Fibroblast of the aortic adventitia (primary cell): ENCODE measurements at places on chromosomes 7 and 10.

DNA sequence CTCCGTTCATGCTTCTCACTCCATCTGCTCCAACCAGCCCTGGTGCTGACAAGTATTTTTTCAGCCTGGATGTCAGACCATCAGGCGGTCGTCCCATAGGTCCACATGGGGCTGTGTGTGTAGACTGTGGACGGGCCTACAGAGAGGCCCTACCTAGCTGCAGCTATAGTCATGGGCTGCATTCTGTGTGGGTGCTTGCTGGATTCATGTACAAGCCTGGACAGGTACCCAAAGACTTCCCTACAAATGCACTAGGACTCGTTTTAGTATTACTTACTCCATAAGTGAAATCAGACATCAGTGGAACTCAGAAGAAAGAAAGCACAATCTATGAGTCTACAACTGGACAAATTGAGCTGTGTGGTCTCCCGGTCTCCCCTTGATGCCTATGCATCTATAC is 146.8 kb downstream of the PKD1L1 start:
- DNase-seq, result no peak

DNA sequence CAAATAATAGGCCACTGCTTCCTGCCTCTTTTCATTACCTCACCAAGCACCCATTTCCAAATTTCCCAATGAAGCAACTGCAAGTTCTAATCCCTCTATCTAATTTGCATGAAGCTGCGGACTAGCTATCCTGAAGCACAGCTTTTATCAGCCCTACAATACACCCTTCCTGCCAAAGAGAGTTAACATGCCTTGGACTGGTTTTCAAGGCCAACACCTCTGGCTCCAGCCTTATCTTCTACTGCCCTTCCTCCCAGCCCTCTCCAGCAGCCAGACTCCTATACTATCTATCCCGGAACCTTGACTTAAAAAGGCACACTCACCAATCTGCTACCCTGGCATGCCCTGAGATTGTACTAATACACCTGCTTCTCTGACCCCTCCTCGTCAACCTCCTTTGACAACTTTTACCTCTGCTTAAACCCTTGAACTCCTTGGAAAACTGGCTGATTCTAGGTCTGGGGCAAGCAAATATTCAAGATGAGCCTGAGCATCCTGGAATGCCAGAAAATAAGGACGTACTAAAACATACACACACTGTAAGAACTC is 73.4 kb downstream of the SGMS1 start:
- DNase-seq, result peak; percentile 78

DNA sequence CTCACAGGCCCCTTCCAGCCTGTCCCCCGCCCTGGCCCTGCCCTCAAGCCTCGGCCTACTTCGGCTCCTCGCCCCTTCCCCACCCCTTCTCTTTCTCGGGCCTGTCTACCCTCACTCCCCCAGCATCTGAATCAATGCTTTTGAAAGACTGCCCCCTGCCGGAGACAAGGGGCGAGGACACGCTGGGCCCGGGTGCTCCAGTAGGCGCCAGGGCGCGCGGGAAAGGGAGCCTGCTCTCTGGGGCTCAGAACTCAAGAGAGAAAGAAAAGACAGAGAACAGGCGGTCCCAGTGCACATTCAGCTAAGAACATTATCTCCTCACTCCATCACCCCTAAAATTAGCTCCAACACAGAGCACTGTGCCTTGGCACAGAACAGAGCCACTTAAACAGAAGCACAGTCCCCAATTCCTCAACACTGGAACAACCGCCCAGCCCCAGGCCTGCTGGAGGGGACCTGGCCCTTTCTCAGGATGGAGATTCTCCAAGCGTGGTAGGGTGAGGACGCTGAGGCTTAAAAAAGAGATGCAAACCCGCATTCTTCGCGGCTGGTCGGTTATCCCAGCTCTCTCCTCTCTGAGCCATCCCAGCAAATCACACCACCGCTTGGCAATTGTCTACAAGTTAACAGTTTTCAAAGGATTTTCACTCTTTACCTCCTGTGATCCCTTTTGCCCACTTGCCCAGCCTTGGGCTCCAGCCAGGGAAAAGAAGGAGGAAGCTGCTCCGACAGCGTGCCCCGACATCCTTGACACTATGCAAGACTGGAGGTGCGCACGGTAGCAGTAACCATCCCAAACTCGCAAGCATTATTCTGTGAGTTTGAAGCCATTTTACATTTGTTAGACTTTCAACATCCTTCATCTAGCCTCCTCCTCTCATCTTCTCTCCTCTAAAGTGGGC is 2.1 kb downstream of the GIGYF1 start:
- peak; percentile 71 for DNase-seq

DNA sequence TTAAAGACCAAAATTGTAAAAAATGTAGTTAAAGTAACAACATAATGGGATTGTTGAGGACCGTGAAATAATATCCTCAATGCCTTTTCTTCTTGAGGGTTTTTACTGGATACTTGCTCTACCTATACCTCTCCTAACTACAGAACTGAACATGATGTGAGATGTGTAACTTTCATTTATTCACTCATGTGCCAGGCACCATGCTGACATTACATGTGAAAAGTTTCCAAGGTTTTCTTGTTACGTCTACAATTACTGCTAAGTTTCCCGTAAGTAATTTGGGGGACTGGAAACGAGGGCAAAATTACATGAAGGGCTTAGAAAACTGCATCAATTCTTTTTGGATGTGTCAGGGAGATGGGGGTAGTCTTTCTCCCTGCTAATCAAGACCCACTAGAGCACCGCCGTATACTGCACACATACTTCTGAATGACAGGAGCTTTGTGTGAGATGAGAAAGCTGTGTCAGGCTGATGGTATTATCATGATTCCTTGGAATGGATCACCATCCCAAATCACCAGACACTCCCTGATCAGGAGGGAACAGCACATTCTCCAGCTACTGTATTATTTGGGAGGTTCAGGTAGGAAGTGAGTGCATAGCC is 41.8 kb downstream of the PTPRZ1 start:
- DNase-seq, result no peak

- peak; percentile 71 for DNase-seq
These were observed 11.6 kb upstream of the FFAR4 start for GRCh38 chr10:93554760-93555432.

DNA sequence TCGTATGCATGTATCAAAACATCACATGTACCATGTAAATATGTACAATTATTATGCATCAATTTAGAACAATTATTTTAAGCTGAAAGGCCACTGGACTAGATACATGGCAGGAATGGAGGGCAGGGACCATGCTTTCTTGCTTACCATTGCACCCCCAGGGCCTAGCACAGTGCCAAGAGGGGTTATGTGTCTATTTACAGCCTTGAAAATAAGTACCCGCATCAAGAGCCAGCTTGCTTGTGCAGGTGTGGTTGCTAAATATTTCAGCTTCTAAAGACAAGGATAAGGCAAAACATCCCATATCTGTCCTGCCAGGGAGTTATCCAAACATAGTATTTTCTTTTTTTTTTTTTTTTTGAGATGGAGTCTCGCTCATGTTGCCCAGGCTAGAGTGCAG is 14.7 kb upstream of the OAT start:
- DNase-seq, result no peak

DNA sequence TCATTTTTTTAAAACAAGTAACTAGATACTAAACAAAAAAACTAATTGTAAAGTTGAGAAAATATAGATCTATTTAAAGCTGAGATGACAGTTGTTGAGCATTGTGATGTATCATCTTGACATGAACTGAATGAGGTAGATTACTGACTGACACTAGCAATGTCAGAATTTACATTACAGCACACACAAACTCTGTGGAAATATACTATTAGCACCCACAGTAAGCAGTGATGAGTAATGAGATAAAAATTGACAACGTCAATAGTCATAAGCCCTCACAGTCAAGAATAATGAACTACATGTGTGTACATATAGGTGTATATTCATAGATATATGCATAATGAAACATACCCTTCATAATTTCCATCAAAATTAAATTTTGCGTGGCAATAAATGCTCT is 368.4 kb downstream of the TFEC start:
- no peak for DNase-seq

GRCh38 chr10:71719464-71720201 is at the start of gene C10orf105:
Gene C10orf105 (minus strand): TSS chr10:71719778. CDS start chr10:71716337, 3,441 bp downstream.
- DNase-seq, result no peak

- DNase-seq, result peak; percentile 30
These were observed 74.7 kb downstream of the ABCA13 start for GRCh38 chr7:48245751-48246472.

GRCh38 chr7:30149640-30150272 is 15.0 kb downstream of the MTURN start:
- no peak for DNase-seq

- DNase-seq, result no peak
These were observed 161.1 kb upstream of the FRMD4A start for GRCh38 chr10:14491811-14492210.

DNA sequence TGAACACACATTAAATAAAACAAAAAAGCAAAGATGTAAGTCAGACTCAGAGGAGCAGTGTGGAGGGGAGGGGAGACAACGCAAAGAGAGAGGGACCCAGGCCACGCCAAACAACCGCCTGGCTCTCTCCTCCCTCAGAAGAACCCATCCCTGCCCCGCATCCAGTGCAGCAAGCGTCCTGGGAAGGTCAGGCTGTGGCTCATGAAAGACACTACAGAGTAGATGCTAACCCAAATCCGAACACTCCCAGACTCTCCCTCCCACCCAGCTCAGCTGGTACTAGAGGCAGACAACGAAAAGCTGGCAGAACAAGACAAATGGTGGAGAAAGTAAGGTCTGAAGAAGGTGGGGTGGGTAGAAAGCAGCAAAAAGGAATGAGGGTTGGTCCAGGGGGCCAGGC is 39.0 kb downstream of the KCNMA1 start:
- DNase-seq, result no peak

DNA sequence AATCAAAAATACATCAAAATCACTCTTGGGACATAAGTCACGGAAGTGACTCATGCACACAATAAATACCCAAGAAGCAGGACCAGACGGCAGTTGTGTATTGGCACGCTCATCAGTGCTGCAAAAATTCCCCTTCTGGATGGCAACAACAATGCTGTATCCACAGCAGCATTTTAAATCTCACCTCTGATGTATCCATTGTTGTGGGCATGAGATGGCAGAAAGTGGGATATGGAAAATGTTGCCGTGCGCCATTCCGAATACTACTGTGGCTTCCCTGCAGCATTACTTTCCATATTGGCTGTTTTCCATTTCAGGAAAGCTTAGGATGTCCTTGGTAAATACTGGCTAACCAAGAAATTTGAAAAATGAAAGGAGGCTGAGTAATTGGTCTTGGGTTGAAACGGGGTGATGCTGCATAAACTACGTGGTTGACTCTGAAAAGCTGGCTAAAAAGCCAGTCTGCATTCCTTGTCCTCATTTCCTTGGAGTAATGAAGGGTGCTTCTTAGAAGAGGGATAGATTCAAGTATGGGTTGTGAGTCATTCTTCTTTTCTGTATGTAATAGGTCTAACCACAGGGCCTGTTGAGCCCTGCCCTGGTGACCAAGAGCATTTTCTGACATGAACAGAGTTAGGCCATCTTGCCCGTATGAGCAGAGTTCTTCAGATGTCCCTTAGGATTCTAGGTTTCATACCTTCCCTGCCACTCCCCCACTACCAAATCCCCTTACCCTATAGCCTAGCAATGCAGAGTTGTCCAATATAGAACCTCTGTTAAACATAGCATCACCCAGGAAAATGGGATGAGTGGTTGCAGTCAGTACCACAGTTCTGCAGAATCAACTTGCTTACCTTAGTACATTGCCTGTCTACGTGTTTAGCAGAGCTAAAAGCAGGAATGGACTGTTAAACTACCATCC is 36.3 kb upstream of the TOMM7 start:
- DNase-seq, result peak; percentile 99

DNA sequence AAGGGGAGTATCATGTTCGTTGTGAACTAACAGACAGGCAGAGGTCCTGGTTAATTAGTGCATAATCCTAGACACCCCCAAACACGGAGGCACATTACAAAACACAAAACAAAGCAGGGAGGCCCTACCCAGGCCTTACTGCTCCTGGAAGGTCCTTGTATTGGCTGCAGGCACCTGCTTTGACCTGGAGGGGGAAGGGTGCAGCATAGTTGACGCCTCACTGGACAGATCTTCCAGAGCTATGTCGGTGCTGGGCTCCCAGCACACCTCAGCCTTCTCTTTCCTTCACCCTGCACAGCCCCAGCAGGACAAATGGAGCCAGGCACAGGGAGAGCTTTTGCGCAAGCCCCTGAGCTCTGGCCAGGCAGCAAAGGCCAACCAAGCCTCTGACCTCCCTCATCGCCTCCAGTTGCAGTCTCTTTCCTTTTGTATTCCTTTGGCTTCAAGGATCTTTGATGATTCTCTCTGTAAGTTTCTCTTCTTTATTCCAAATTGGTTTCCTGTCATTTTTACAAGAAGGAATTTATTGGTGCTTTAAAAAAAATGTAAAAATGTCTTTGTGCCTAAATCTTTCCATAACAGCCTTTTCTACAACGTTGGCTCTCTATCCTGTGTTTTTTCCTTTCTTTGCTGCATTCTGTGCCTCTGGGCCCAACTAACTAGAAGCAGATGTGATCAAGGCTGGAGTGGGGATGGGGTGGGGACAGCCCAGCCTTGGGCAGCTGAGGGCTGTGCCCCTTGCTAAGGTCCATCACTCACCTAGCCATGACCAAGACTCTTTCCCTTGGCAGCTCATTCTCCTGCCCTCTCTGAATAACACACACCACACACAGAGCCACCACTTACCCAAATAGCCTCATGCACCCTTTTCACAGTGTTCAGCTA is 317.1 kb upstream of the NPVF start:
- no peak for DNase-seq

DNA sequence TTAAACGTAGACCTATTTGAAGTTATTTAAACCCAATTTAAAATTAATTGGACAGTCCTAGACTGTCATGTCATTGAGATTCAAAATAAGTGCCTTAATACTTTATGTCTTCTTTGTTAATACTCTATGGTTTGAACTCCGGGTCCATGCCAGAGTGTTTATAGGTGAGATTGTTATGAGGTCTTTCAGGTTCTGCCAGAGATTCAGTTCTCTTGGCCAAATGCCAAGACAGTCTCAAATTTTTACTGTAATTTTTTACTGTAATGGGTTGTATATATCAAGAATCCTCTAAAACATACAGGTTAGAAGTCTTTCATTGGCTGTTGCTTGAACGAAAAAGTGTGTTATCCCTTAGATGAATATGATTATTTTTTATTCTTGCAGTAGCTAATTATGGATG is 3.9 kb downstream of the ADD3 start:
- DNase-seq, result no peak

DNA sequence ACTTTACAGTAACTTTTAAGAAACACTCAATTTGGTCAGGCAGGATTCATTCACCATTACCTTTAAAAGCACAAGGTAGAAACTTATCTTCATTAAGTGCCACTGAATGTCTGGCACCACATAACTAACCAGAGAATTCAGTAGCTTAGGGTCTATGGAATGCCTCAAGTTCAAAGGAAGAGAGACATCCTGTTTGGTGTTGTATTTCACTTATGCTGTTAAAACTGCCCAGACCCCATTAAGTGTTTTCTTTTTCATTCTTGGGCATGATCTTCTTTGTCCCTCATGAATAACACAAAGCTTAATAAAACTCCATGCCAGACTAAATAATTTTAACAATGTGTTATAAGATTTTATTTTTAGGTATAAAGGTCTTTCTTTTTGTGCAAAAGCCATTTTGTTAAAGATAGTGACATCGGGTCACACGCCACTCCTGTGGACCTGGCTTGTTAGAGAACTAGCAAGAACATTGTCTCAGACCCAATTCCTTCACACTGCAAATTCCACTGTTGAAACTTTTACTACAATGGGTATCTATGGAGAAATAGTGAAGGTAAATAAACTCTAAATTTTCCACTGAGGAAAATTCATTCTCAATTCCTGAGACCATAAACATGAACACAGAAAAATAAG is 221.0 kb downstream of the TWIST1 start:
- DNase-seq, result no peak
